ENCODE measurements at places on chromosomes 16 and 17.

GRCh38 chr17:55281649-55282378, 17.1 kb downstream of the HLF start:
- no peak for DNase-seq

DNA sequence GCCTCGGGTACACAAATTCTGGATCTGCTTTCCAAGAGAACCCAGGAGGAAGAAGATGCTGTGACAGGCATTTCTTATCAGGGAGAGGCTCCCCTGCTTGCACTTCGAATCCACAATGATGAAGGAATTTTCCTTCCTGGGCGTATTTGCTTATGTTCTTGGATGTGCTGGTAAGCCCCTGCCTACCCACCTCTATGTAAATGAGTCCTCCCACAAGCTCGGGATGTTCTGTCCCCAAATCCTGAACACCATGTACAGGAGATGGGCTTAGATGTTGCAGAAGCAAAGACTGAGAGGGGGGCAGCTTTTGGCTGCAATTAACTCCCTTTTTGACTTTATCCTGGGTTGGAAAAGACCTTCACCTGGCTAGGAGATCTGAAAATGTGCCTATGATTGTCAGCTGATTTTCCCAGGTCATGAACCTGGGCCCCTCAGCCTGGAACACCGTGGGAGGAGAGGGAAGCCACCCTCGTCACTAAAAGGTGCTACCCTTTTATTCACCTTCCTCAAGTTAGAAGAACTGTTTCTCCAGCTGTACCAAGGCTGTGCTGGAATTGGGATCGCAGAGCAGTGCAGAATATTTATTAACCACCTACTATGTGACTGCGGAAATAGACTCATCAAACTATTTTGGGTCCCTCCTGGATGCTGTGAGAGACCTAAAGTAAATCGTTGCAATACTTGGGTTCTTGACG, 150.1 kb downstream of the RBFOX1 start:
- no peak for DNase-seq

DNA sequence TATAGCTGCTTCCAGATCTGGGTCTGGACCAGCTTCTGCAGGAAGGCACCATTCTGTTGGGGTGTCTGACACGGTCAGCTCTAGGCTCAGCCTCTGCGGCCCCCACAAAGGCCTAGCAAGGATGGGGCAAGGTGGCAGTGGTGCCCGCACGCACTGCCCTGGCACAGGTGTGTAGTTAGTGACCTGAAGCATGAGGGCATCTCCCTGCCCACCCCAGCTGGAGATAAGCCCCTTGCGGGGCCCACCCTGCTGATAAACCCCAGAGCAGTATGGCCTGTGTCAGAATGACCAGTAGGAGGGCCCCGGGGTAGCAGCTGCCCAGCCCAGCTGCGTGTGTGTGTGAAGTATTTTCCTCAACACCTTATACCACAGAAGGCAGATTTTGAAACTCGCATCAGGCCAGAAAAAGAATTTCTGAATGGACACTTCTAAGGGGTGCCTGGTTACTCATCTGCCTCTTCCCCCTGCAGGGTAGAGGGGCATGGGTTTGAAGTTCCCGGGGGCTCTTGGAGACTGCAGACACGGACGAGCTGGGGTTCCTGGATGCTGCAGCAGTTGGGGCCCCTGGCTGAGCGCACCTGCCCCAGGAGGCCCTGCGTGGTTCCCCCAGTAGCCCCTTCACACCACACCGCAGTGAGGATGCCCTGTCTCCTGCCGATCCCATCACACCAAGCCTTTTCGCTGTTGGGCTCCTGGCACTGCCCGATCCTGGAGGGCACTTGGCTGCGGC, 4.5 kb downstream of the ARHGDIA start:
- DNase-seq, result peak; percentile 35

DNA sequence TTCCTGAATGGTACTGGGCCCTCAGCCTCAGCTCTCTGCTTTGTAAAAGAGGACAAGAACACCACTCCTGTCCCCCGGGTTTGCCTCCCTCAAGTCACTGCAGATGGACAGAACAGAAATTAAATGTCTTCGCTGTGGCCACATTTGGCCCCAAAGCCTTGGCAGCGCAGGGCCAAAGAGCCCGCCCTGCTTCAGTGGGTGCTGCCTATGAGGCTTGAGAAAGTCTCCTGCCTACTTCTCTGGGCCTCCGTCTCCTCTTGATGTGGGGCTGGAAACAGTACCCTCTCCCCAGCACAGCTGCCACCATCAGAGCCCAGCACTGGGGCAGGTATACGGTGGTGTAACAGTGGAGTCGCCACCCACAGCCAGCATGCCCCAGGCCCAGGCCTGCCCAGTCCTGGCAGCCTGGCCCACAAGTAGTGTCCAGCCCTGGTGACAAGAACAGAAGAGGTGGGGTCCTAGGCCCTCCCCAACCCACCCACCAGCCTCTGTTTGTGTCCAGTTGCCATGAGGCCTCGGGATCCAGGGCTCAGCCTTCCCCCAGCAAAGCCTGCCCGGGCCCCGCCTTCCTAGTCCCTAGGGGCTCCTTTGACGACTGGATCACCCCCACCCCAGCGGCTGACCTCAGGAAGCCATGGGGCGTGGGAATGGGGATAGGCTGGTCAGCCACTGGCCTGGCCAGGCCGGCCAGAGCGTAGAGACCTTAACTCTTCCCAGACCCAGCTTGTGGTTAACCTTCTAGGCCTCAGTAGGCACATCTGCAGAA, 3.9 kb upstream of the TPPP3 start:
- DNase-seq, result no peak

GRCh38 chr17:75634754-75635609, 1.7 kb downstream of the SMIM5 start:
- DNase-seq, result no peak

- DNase-seq, result no peak
These were observed 112.4 kb downstream of the IRX3 start for GRCh38 chr16:54174201-54174600.

DNA sequence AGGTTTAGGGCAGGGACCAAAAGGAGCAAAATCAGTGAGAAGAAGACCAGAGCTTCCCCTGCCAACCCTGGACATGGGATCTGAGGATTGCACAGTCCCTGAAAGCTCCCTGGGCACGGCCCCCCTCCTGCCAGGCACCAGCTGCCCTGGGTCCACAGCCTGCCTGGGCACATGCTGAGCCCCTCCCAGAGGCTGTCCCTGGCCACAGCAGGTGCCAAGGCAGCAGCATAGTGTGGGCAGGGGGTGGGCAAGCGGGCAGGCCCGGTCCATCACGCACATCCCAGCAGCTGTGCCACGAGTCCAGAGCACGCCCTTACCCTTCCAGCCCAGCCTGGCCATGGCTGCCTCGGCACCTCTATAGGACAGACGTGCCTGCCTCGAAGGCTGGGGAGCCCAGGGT, 12.7 kb downstream of the SCN4A start:
- no peak for DNase-seq

- DNase-seq, result peak; percentile 19
These were observed 51.7 kb downstream of the ARHGAP27 start for GRCh38 chr17:45380991-45381390.

DNA sequence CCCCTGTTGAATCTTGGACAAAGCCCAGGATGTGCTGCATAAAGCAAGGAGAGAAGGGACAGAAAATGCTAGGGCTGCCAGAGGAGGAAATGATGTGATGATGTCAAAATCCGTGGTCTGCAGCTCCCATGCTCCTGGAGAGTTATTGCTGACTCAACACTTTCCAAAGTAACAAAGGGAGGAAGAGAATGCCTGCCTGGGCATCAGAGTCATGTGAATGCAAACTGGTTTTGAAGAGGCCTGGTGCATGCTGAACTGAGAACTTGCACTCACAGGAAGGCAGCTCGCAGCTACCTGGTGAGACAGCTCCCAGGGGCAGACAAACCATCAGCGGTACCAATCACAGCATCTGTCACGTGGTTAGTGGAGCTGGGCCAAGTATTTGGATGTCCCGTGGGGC, 2.8 kb downstream of the MARVELD3 start:
- DNase-seq, result no peak

- DNase-seq, result no peak
These were observed 335.5 kb upstream of the ZFHX3 start for GRCh38 chr16:73383195-73383987.

DNA sequence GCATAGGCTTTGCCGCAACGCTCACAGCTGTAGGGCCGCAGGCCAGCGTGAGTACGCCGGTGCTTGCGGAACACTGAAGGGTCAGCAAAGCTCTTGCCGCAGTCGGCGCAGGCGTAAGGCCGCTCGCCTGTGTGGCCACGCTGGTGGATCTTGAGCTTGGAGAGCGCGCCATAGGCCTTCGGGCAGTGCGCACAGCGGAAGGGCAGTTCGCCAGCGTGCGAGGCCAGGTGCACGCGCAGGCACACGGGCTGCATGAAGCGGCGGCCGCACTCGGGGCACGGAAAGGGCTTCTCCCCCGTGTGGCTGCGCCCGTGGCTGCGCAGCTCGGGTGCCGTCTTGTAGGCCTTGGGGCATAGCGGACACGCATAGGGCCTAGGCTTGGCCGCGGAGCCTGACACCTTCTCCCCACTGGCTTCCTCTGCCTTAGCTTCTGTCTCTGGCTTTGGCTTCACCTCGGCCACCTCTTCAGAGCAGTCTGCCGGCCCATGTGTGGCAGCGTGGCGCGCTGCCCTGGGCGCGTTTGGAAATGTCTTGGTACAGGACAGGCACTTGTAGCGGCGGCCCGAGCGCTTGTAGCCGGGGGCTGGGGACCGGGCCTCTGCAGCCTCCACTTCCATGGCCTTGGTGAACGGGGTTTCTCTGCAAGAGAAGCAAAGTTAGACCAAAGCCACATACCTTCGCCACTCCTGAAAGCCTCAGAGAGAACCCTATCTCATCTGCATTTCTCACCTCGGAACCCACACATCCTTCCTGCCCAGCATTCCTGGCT, 10.0 kb downstream of the ZNF668 start:
- no peak for DNase-seq
